ENCODE measurements at places on chromosomes 12 and 14. TPM values are rescaled to one million over a fixed set of nuclear protein-coding genes. Genes with fewer than 3 reads are reported as not detected.
A peak's percentile ranks its signal among the peaks of the same experiment; 100 is the strongest.

The CEP290 gene
- total RNA-seq, result 12.6 TPM

- peaks cover 19% of the 10 kb centered on the region for H3K4me1 ChIP-seq
- no peak for DNase-seq
- H3K4me3 ChIP-seq, result no peak overlapping the region
- H3K27me3 ChIP-seq, result no peaks in the 10 kb centered on the region
Observed at GRCh38 chr12:50120521-50120920, 8.5 kb downstream of the COX14 start.

DNA sequence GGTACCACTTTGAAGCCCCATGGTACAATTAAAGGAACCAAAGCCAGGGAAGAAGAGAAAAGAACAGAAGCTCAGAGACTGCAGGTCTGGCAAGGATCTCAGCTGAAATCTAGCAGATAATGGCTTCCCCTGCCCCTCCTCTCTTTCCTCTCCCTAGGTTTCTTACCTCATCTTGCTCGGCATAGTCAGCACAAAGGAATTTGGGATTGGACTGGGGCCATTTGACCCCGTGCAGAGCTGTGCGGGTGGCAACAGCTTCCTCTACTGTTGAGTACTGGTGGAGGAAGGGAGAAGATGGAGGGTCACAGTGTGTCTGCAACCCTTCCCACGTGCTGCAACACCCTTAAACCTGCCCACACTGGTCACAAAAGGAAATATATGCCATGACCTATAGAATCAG is 4.7 kb upstream of the CDH24 start:
- no peak overlapping the region for H3K27ac ChIP-seq
- H3K27me3 ChIP-seq, result no peaks in the 10 kb centered on the region
- no peak for DNase-seq
- H3K36me3 ChIP-seq, result peaks cover 26% of the 10 kb centered on the region
- H3K4me3 ChIP-seq, result no peak overlapping the region

The P3H3 gene
- total RNA-seq, result 1.3 TPM

GRCh38 chr12:64332296-64332695 is 58.3 kb downstream of the C12orf56 start:
- no peak for DNase-seq
- H3K36me3 ChIP-seq, result no peaks in the 10 kb centered on the region
- H3K27me3 ChIP-seq, result peaks cover 21% of the 10 kb centered on the region
- no peaks in the 10 kb centered on the region for H3K4me1 ChIP-seq
- no peak overlapping the region for H3K4me3 ChIP-seq
- no peak overlapping the region for H3K27ac ChIP-seq

The BRF1 gene
- total RNA-seq, result 76.5 TPM

The CPNE8 gene
- total RNA-seq, result 9.2 TPM

- H3K27ac ChIP-seq, result no peak overlapping the region
- peaks cover 46% of the 10 kb centered on the region for H3K4me1 ChIP-seq
- peak overlapping the region; percentile 56 for H3K4me3 ChIP-seq
- no peak for DNase-seq
- H3K27me3 ChIP-seq, result peaks cover 43% of the 10 kb centered on the region
- peaks cover 17% of the 10 kb centered on the region for H3K36me3 ChIP-seq
Observed at GRCh38 chr12:48997719-48998496, 1.3 kb downstream of the DDN start.

DNA sequence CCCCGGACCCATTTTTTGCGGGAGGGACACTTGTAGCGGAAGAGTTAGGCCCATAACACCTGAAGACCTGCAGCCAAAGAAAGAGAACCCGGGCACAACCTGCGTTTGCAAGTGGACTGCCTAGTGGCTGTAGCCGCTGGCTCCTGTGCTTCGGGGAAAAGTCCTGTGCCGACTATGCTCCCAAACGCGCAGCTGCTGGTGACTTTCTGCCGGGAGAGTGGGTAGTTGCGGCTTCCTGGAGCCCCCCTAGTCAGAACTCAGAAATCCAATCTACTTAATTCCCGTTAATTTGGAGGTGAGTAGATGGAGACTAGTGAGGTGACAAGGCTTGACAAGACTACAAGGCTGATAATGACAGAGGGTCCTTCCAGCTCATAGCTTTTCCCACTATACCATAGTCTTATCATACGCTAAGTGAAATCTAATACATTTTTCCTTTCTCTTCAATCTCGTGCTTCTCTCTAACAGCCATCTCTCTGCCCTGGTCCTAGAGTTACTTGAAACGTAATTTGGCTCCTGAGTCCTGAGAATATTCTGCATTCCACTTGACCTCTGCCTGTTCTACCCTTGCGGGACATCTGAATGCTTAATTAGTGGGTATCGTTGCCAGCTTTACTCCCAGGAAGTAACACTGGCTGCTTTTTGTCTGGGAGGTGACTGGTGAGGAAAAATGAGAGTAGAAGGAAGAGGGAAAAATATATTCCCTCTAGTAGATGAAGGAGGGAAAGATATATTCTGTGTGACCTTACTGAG is 556 bp downstream of the MTHFD1 start:
- peaks cover 32% of the 10 kb centered on the region for H3K4me1 ChIP-seq
- peak overlapping the region; percentile 97 for H3K4me3 ChIP-seq
- H3K36me3 ChIP-seq, result peaks cover 10% of the 10 kb centered on the region
- no peaks in the 10 kb centered on the region for H3K27me3 ChIP-seq

- no peaks in the 10 kb centered on the region for H3K4me1 ChIP-seq
- no peak overlapping the region for H3K27ac ChIP-seq
- no peaks in the 10 kb centered on the region for H3K36me3 ChIP-seq
- no peak for DNase-seq
Observed at GRCh38 chr14:92945959-92946846, 23.3 kb downstream of the CHGA start.

The TAS2R14 gene
- total RNA-seq, result 2.3 TPM

The HOTAIR gene
- not detected for total RNA-seq

DNA sequence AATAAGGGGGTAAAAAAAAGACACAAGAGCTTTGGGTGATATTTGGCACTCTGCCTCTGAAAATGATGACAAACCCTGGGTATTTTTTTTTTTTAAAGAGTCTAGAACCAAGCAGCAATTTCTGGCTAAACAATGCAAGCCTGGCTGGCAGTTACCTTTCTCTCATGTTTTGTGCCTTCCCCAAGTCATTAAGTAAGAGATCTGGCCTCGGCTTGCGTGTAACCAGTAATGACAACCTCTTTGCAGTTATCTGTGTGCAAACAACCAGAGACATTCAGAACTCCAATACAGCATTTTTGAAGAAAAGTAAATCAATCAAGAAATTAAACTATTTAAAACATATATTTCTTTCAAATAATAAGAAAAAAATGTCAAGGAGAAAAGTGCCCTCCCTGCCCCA is 167.5 kb downstream of the KCNC2 start:
- DNase-seq, result no peak
- H3K4me1 ChIP-seq, result no peaks in the 10 kb centered on the region
- H3K36me3 ChIP-seq, result no peaks in the 10 kb centered on the region
- H3K4me3 ChIP-seq, result no peak overlapping the region

The KRT2 gene
- not detected for total RNA-seq

DNA sequence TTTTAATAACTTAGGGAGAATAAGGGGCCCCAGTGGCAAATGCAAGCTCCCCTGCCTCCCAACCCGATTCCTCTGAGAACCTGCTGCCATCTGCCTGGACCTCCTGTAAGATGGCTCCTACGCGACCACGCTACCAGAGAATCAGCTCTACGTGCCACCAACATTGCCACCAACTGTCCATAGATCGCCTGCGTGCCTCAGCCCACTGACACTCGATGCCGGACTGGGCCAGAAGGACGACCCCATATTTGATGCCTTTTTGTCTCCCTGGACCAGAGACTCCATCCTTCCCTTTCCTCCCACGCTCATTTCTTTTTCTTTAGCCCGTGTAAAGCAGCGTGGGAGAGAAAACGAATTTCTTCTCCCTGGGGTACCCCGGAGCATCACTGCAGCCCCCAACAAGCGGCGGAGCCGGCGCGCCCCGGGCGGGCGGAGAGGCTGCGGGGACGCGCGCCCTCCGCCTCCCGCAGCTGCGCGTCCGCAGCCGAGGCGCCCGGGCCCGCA is 565 bp upstream of the KLHL42 start:
- peaks cover under 1% of the 10 kb centered on the region for H3K36me3 ChIP-seq
- no peaks in the 10 kb centered on the region for H3K27me3 ChIP-seq
- H3K4me1 ChIP-seq, result peaks cover 20% of the 10 kb centered on the region

The RTL1 gene
- total RNA-seq, result not detected

GRCh38 chr12:47841501-47841900 is 21.8 kb upstream of the HDAC7 start:
- no peak for DNase-seq
- H3K27ac ChIP-seq, result no peak overlapping the region
- H3K27me3 ChIP-seq, result peaks cover 8% of the 10 kb centered on the region

The PAX9 gene
- not detected for total RNA-seq

The TBX3 gene
- total RNA-seq, result not detected

- H3K27ac ChIP-seq, result no peak overlapping the region
- no peak overlapping the region for H3K4me3 ChIP-seq
- DNase-seq, result no peak
Observed at GRCh38 chr14:50350975-50351374, 38.9 kb downstream of the DMAC2L start.

The PTPRB gene
- 0.52 TPM for total RNA-seq

GRCh38 chr12:19608039-19608438 is 168.7 kb downstream of the AEBP2 start:
- no peaks in the 10 kb centered on the region for H3K27me3 ChIP-seq
- no peak for DNase-seq
- H3K4me3 ChIP-seq, result no peak overlapping the region
- no peak overlapping the region for H3K27ac ChIP-seq

The ZDHHC22 gene
- not detected for total RNA-seq

DNA sequence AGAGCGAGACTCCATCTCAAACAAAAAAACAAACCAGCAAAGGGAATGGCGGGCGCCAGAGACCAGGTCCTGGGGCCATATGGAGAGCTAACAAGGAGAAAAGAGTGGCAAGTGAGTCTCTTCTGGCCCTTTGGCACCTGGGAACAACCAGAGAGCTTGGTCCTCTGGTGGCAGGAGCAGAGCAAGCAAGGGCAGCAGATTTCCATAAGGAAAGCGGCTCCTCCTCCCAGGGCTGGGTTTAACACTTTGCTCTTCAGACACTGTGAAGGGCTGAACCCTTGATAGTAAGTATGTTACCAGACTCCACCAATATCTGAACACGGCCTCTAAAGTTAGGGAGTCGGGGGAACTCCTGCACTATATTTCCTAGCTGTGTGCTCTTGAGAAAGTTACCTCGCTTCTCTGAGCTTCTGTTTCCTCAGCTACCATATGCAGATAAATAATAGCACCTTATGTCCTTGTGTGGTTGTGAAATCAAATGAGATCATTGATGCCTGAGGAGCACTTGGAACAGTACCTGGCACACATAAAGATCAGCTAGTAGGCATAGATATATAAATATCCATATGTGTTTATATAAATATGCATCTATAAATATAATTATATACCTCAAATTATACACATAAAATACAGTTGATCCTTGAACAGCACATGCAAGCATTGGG is 33.4 kb upstream of the PLEKHG6 start:
- peaks cover 40% of the 10 kb centered on the region for H3K27me3 ChIP-seq
- no peak overlapping the region for H3K4me3 ChIP-seq
- H3K4me1 ChIP-seq, result no peaks in the 10 kb centered on the region
- no peaks in the 10 kb centered on the region for H3K36me3 ChIP-seq
- no peak overlapping the region for H3K27ac ChIP-seq
- no peak for DNase-seq

- H3K36me3 ChIP-seq, result peaks cover 5% of the 10 kb centered on the region
- peaks cover 15% of the 10 kb centered on the region for H3K4me1 ChIP-seq
- DNase-seq, result no peak
- H3K27me3 ChIP-seq, result no peaks in the 10 kb centered on the region
Observed at GRCh38 chr14:90911121-90911520, 94.9 kb upstream of the TTC7B start.
